ENCODE measurements at places on chromosomes 1 and 21. TPM values are rescaled to one million over a fixed set of nuclear protein-coding genes. Genes with fewer than 3 reads are reported as not detected.

- DNase-seq, result no peak
Measured at GRCh38 chr1:68129536-68130250, 79.3 kb upstream of the DIRAS3 start.

DNA sequence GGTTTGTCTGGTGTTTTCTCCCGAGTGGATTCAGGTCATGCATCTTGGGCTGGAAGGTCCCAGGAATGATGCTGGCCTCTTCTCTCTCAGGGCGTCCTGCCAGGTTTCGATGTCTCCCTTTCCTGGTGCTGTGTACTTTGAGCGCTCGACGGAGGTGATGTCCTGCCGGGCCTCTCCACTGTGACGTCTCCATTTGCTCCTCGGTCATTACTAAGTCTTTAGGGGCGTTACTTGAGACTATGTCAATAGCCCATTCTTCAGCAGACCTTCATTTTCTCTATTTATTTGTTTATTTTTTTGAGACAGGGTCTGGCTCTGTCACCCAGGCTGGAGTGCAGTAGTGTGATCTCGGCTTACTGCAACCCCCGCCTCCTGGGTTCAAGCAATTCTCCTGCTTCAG lies 37.2 kb upstream of the TNFRSF1B start:
- no peak for DNase-seq

- DNase-seq, result peak; percentile 51
Measured at GRCh38 chr1:34162852-34163766, 1.9 kb downstream of the CSMD2 start.

DNA sequence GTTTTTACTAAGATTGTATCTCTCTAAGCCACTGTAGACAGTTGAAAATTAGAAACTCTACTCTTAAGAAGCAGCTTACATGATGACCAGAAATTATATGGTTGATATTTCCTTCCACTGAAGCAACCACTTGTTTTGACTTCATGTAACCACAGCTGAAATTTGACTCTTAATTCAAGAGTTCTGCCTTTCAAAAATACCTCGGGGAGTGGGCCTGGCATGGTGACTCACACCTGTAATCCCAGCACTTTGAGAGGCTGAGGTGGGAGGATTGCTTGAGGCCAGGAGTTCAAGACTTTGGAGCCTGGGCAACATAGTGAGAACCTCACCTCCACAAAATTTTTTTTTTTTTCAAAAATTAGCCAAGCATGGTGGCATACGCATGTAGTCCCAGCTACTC lies 4.3 kb downstream of the AMPD1 start:
- no peak for DNase-seq

DNA sequence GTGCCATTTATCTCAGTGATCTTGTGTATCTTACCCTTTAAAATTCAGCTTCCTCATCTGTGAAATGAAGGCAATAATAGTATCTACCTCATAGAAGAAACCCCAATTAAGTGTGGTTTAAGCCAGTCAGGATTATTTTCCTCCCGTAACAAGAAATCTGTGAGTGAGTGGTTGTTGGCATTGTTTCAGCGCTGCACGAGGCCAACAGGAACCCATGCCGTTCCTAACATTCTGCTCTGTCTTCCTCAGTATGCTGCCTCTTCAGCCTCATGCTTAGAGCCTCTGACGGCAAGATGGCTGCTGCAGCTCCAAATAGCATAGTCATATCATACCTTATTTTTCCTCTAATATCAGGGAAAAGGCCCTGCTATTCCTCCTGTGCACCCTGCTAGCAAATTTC lies 289.7 kb downstream of the TM2D1 start:
- DNase-seq, result no peak

- DNase-seq, result peak; percentile 21
Measured at GRCh38 chr1:47231301-47232186, 481 bp downstream of the TAL1 start.

- no peak for DNase-seq
Measured at GRCh38 chr1:228092342-228093049, 10.0 kb downstream of the ARF1 start.

GRCh38 chr21:14072761-14073535 lies 137.8 kb downstream of the LIPI start:
- no peak for DNase-seq

- DNase-seq, result no peak
Measured at GRCh38 chr1:24491577-24492360, 10.9 kb upstream of the RCAN3 start.

DNA sequence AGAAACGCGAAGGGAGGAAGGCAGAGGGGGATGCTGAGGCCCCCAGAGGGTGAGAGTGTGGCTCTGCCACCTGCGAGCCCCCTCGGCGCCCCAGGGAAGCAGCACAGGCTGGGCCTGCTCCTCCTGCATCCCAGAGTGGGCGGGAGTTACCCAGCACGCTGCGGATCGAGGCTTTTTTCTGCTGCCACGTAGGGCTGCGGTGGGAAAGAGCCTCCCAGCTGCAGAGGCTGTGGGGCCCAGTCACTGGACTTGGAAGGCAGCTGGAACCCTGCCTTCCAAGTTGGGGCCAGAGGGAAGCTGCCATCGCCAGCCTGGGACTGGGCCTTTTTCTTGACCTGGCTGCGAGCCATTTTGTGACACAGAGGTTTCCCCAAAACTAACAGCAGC lies 2.3 kb upstream of the GRIK3 start:
- no peak for DNase-seq

DNA sequence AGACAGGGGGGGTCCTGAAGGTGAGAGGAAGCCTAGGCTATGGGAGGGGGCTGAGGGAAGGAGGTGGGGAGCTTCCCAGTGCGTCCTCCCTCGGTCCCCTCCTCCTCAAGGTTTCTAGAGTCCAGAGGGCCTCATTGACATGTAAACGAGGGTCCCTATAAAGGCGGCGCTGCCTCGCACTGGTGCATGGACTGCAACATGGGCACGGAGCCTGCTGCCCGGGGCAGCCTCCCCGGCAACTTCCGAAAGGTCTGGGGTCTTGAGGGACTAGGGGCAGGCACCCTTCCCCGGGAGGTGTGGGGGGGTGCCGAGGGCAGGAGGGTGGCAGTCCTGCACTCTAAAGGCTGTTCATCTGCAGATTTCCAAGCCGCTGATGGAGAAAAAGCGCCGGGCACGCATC lies at the start of gene HES3:
HES3 (plus strand) TSS at position 187 of the 400 bp plus-strand sequence; CDS start at position 374, 187 bp downstream.
- no peak for DNase-seq

DNA sequence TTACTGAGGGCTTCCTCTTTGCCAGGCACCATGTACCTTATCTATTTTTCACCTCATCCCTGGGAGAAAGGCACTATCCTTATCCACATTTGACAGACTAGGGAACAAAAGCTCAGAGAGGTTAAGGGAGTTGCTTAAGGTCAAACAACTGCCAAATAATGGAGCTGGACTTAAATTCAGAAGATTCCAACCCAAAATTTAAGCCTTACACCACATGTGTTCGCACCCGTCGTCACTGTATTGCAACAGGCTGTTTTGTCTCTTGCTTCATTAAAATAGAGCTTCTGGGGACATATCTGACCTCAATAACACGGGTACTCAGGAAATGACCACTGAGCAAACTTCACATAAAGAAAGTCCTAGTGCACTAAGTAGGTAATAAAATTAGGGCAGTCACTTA lies 62.0 kb downstream of the TRABD2B start:
- DNase-seq, result no peak

DNA sequence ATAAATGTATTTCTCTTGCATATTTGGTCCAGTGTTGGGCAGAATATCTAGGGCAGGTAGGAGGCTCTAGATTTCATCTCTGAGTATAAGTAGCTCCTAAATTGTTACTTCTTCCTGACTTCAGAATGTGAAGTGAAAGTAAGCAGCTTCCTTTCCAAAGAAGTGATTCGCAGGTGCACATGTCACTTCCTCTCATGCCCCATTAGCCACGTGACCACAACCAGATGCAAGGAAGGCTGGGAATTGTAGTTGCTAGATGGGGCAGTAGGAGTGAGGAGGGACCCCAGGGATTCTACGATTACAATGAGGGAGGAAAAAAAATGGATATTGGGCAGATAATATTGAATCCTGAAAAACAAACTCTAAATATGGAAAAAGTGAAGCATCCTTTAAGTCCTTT lies 113.2 kb upstream of the CYYR1 start:
- DNase-seq, result no peak

GRCh38 chr1:27451343-27451742 lies 38.6 kb downstream of the WASF2 start:
- DNase-seq, result no peak

DNA sequence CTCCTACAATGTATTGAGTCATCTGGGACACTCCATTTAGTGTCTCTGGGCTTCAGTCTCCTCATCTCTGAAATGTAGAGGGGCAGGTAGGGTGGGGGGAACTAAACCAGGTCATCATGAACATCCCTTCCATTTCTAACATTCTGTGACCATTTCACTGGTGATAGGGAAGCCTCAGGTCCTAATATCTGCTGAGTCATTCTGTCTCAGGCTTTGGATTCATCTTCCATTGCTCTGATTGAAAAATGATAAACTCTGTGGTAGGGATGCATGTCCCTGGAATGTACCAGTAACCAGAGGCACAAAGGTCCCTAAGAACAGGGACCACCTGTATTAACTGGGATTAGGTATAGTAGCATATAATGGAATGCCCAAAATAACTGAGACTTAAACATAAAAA lies 36.2 kb upstream of the LRRC52 start:
- no peak for DNase-seq

DNA sequence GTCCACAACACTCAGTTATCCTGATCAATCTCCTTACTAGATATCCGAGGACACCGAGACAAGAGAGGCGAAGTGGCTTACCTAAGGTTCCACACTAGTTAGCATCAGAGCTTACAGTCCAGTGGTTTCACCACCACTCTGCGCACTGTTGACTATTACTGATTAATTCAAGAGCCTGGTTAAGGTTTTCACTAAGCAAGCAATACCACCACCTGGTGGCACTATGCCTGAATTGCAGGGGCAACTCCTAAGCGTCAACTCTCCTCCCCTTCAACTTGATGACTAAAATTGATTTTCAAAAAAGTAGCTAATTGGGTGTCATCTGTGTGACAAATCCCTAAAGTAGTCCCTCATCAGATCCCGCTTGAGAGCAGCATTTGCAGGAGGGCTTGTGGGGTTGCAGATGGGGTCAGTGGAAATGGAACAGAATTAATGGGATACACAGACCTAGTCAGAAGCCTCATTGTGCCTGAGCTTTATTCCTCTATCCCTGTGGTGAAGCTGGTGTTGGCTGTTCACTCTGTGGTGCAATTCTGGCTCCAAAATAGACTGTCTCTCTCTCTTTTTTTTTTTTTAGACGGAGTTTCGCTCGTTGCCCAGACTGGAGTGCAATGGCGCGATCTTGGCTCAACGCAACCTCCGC lies 9.1 kb downstream of the TTC22 start:
- peak; percentile 66 for DNase-seq

DNA sequence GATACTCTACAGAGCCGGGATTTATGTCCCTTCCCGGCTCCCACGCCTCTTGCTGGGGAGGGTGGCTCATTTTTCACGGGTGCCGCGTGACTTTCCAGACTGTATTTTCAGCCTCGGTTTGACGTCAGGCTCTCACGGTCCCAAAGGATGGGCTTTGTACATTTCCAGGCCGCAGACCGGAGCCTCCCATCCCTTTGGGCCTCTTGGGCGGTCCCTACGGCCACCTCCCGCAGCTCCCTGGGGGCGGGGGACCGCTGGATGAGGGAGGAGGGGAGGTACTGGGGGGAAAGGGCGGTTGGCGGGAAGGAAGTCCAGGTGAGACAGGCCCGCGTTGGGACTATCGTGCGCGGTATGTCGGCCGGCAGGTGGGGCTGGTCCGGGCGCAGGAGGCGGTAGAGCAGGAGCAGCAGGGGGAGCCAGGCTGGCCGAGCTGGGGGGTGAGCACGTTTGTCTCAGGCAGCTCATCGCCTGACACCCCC lies 17.9 kb downstream of the UBL4B start:
- DNase-seq, result peak; percentile 20

DNA sequence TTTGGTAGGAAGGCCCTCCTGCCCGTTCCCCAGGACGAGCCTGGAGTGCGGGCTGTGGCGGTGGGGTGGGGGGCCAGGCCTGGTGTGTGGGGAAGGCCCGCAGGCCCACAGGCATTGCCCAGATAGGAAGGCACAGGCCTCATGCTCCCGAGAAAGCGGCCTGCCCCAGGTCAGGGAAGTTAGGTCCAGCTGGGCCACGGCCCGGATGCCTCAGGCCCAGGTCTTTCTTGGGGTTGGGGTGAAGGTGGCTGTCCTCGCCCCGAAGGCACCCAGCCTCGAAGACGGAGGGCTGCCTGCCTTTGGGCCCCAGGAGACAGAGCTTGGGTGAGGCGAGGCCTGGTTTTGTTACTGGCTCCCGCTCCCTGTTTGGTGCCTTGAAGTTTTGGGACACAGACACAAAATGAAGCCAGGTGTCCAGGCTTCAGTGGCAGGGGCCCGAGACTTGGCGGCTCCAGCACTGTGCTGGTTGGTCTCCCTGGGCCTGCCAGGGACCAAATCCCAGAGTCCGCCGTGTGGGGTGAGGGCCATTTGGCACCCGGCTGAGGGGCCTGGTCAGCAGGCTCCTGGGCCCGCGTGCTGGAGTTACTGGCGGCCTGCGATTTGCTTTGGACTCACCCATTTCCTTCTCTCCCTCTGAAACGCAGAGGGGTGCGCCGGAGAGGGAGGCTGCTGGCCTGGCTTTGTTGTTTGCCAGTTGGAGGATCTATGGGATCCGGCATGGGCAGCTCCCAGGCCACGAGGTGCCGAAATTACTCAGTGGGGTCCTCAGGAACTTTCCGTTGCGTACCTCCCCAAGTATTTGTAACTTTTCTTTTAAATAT lies 2.0 kb downstream of the SKI start:
- peak; percentile 68 for DNase-seq

GRCh38 chr1:54481201-54481884 lies 66.7 kb upstream of the ACOT11 start:
- DNase-seq, result peak; percentile 47

- DNase-seq, result no peak
Measured at GRCh38 chr1:109388884-109389637, 8.7 kb downstream of the SORT1 start.

GRCh38 chr1:233707880-233708815 lies 94.2 kb downstream of the KCNK1 start:
- DNase-seq, result no peak

DNA sequence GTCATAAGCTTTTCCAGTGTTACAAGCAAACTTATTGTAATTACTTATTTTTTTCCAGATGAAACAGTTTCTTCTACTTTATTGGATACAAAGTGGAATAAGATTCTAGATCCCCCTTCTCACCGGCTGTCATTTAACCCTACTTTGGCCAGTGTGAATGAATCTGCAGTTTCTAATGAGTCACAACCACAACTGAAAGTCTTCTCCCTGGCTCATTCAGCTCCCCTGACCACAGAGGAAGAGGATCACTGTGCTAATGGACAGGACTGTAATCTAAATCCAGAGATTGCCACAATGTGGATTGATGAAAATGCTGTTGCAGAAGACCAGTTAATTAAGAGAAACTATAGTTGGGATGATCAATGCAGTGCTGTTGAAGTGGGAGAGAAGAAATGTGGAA lies 95.5 kb downstream of the ZFYVE9 start:
- DNase-seq, result no peak

Gene ANKRD35
- not detected for polyA plus RNA-seq

Gene KRTAP19-1
- not detected for polyA plus RNA-seq

Gene LRRN2
- polyA plus RNA-seq, result not detected

Gene GCSAML
- 0.81 TPM for polyA plus RNA-seq

Gene EVA1C
- polyA plus RNA-seq, result 0.58 TPM

Gene CDC42BPA
- polyA plus RNA-seq, result 19.9 TPM

Gene DCST1
- polyA plus RNA-seq, result 0.10 TPM

Gene CSTB
- 49.5 TPM for polyA plus RNA-seq

Data from small intestine (tissue), 16 donors.